Uterine smooth muscle cell (primary cell): ENCODE measurements at places on chromosomes 11 and 22. TPM values are rescaled to one million over a fixed set of nuclear protein-coding genes. Genes with fewer than 3 reads are reported as not detected.

The OR8D1 gene
- total RNA-seq = under 0.01 TPM in 1 of 2 replicates, not detected in the other

The TRIM6 gene
- 6.5 and 12.2 TPM in 2 replicates for total RNA-seq

The DNAJB7 gene
- total RNA-seq = not detected in 2 replicates

The MOGAT2 gene
- total RNA-seq = not detected in 2 replicates

The HEPACAM gene
- total RNA-seq = under 0.01 TPM in 1 of 2 replicates, not detected in the other

The SNAP29 gene
- total RNA-seq = 7.9 and 8.4 TPM in 2 replicates

The FOXRED1 gene
- total RNA-seq = 15.2 and 28.2 TPM in 2 replicates

The SSTR3 gene
- total RNA-seq = 0.12 and 0.33 TPM in 2 replicates

The OR5B21 gene
- not detected in 2 replicates for total RNA-seq

The BTG4 gene
- not detected in 2 replicates for total RNA-seq

The TMEM45B gene
- total RNA-seq = not detected in 2 replicates

The NRXN2 gene
- 0.55 and 1.5 TPM in 2 replicates for total RNA-seq
